ENCODE measurements at places on chromosomes 7 and 10.

GRCh38 chr10:110815354-110816004 is 56.2 kb upstream of the PDCD4 start:
- no peak for DNase-seq

DNA sequence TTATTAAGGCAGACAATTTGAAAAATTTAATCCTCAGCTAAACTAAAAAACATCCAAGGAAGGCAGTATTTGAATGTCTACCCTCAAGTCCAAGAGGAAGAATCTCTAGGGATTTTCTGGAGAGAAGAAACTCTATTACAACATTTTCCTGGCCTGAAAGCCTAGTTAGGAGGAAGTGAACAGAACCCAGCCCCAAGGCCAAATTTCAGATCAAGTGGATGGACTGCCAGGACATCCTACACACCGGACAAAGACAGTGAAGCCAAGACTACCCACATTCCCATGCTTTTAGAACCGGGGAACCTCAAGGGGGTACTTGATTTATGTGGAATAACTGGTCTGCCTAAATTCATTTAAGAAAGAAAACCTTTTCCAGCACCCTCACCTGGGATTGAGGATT is 108.9 kb upstream of the MEOX2 start:
- DNase-seq: no peak

- no peak for DNase-seq
Observed at GRCh38 chr7:132428247-132428919, 147.9 kb downstream of the PLXNA4 start.

GRCh38 chr7:90797596-90797995 is 201.5 kb downstream of the CDK14 start:
- DNase-seq: no peak

DNA sequence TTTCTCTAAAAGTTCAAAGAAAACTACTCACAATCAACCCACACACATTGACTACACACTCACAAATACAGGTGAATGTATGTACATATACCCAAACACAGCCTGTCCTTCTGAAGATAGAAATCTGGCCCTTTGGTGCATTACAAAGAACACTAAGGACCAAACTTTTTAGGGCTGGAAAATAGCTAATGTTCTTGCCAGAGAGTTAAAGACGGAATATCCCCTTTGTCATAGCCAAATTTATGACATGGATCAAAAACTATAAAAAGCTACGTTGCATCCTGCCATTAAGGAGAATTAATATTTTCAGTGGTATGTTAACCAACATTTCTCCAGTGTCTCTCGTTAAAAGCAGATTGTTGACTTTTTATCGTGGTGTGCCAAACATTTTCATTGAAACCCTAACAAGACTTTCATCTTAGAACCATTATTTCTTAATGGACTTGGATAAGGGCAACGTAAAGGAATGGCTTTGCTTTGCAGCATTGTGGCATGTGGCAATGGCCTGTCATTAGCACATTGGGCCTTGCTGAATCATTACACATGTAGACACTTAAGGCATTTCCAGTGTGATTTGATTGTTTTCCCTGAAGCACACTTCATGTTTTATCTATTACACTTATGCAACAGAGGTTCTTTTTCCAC is 150.9 kb upstream of the MEOX2 start:
- DNase-seq: no peak

DNA sequence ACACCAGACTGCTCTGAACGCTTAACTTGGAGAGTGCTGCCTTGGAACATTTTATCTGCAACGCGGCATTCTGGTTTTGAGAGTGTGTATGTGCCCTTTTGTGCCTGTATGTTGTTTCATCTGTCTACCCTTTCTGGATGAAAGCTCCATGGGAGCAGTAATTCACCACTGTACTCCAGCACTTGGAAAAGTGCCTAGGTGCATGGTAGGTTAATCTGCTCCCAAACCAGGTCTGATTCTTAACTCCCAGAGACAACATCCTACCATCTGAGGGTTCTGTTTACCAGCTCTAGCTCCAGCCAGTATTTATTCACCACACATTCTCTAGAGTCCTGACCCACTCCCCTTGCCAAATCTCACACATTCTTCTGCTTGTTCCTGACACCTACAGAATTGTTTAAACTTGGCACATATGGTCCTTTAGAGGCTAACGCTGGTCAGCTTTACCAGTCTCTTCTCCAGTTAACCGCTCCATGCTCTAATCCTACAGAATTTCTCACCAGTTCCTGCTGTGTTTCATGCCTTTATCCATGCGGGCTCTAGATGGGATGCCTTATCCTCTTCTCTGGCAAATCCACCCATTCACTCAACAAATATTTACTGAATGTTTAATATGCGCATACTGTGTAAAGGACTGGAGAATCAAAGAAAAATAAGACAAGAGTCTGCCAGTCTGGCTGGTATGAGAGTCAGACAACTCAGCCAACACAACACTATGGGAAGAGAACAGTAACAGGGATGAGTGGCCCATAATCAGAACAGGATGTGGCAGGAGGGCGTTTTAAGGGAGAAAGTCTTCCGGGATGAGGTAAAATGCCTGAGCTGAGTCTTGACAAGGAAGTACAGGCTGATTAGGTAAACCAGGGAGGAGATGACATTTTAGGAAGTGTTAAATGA is 46.3 kb downstream of the MTPN start:
- DNase-seq: no peak

GRCh38 chr10:25142116-25142864 is 32.5 kb upstream of the GPR158 start:
- DNase-seq: no peak

DNA sequence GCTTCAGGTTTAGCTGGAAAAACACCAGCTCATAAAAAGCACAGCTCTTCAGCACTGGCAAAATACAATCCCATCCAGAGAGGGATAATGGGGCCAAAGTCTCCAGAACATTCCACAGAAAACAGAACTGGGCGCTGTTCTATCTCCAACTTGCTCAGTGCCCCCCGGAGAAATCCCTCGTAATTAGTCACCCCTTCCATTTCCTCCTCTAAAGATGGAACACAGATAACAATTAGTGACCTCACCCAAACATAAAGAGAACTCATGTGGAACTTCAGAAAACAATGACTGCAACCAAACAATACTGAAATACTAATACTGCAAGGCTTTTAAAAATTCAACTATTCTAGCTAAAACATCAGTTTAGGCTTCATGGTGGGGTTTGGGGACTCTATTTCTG is 46.3 kb downstream of the KIAA1549 start:
- peak; percentile 87 for DNase-seq

- DNase-seq: no peak
Observed at GRCh38 chr10:113435881-113436280, 117.0 kb upstream of the HABP2 start.

DNA sequence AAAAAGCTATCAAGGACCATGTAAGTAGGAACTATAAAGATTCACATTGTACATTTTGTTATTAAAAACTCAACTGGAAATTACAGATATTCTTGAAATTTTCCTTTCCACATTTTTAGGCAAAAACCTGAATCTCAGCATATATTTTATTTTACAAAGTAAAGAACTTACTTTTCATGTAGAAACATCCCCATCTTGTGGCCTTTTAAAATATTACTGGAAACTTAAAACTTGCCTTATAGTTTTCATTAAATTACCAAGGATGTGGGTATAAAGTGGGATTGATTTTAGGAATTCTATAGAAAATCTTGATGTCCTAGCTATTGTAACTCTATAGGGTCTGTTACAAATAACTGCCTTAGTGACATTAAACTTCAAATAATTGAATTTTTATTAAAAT is 10.6 kb downstream of the DBF4 start:
- no peak for DNase-seq

GRCh38 chr7:2943851-2944601 is 99.6 kb downstream of the CARD11 start:
- no peak for DNase-seq

GRCh38 chr7:101606498-101606923 is 22.6 kb downstream of the MYL10 start:
- DNase-seq: no peak

DNA sequence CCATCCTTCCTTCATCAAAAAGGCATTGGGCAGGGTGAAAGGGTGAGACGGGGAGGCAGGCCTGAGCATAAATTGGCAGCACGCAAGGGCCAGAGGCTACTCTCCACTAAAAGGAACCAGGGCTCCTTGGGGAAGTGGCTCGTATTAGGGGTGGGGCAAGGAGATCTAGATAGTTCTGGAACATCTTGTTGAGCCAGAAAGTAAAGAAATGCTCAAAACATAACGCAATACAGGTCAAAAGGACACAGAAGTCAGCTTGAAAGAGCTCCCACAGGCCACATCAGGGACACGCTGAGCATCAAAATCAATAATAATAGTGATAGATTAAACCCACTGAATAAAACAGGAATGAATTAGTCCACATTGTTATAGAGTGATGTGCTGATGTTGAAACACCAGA is 203.1 kb downstream of the ELMO1 start:
- DNase-seq: no peak

DNA sequence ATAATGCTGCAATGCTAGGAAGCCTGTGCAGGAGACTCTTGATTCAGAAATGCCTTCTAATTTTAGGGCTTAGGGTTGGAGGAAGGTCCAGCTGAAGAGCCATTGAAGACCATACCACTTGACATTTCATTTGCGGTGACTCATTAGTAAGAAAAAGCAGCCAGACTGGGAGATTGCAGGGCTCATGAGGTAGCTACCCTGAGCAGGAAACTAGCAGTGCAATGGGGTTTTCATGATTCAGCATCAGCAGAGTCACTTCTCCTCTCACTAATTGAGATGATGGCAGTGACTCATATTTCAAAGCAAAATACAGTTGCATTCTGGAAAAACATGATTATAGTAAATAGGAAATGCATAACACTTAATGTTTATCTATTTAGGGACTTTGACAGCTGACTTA is 434.1 kb downstream of the DNAJB9 start:
- peak; percentile 6 for DNase-seq

GRCh38 chr10:70694418-70695141 is 22.3 kb downstream of the ADAMTS14 start:
- DNase-seq: no peak

GRCh38 chr7:34846976-34847375 is 189.0 kb downstream of the NPSR1 start:
- no peak for DNase-seq

GRCh38 chr7:65927489-65928448 is 54.2 kb downstream of the GUSB start:
- DNase-seq: no peak

GRCh38 chr10:127959428-127959827 is 52.5 kb downstream of the PTPRE start:
- DNase-seq: no peak

- DNase-seq: peak; percentile 19
Observed at GRCh38 chr7:32347244-32347828, 142.8 kb downstream of the LSM5 start.

GRCh38 chr10:4635883-4636282 is 190.1 kb upstream of the AKR1E2 start:
- DNase-seq: no peak

GRCh38 chr10:48450233-48450740 is 143.8 kb downstream of the MAPK8 start:
- no peak for DNase-seq

DNA sequence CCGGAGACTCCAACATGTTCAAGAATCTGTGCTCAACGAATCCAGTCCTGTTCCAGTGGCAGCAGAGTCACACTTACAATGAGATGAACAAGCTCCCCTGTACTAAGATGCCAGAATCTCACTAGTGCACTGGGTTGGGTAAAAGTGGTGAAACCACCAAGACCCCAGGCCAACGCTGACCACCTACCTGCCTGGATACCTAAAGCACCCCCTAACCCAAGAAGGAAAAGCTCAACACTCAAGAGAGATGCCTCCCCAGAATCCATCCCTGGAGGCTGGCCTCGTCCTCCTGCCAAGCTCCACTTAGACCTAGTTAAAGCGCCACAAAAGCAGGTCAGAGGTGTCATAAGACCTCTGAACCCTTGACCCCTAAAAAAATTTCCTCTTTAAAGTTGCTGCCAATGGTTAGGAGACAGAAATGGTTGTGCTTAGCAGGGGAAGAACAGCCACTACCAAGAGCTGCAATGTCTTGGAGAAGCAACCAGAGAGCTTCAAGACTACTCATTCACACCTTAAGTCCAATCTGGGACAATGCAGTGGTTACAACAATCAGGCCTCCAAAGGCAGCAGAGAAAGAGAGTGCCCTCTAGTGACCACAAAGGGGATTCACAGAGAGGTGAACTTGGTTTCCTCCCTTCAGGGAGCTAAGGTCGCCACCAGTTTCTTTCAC is 94.6 kb upstream of the MACROH2A2 start:
- DNase-seq: peak; percentile 53

- DNase-seq: peak; percentile 92
Observed at GRCh38 chr7:134514663-134515062, 12.7 kb upstream of the AKR1B10 start.

- DNase-seq: no peak
Observed at GRCh38 chr7:77653572-77653971, 42.7 kb upstream of the RSBN1L start.

GRCh38 chr10:129131457-129132132 is 335.4 kb upstream of the MGMT start:
- DNase-seq: no peak

GRCh38 chr10:677750-678661 is 11.5 kb downstream of the DIP2C start:
- no peak for DNase-seq

DNA sequence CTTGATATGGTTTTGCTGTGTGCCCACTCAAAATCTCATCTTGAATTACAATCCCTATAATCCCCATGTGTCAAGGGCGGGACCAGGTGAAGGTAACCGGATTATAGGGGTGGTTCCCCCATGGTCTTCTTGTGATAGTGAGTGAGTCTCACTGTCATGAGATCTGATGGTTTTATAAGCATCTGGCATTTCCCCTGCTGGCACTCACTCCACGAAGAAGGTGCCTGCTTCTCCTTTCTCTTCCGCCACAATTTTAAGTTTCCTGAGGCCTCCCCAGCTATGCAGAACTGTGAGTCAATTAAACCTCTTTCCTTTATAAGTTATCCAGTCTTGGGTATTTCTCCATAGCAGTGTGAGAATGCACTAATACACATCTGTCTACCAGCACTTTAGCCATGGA is 109.5 kb upstream of the SDK1 start:
- DNase-seq: no peak

DNA sequence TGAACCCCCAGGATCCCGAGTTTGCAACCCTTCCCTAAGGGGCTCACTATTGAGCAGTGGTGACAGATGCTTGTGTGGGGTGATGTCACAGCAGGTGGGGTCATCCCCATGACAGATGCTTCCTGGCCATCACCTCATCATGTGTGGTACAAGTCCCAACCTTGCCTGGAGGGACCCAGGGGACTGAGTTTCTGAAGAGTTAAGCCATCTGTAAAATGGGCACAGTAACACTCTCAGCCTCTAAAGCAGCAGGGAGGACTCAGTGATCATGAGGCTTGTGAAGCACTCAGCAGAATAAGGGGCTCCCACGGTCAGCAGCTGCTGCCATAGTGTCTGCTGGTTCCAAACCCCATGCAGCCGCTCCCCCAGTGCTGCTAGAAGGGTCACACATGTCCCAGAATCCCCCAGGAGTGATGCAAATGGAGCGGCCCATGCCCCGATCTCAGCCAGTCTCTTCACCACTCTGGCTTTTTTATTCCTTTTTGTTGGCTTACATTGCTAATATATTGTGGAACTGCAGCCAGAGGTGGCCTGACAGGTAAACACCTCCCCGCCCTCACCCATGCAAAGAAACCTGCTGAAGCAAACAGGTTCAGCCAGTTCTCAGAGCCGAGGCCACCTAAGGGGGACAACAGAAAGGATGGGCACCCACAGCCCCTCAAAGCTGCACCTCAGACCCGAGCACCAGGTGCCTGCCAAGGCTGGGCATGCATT is 102.1 kb upstream of the PDGFA start:
- no peak for DNase-seq
